Pericardium fibroblast (primary cell): ENCODE measurements at places on chromosomes 1 and 21. TPM values are rescaled to one million over a fixed set of nuclear protein-coding genes. Genes with fewer than 3 reads are reported as not detected.

The LHX8 gene
- total RNA-seq: not detected in 2 replicates

The GUCA2A gene
- total RNA-seq: not detected in 2 replicates

The CNR2 gene
- total RNA-seq: not detected in 2 replicates

The ESRRG gene
- under 0.01 and 0.12 TPM in 2 replicates for total RNA-seq

The WNT9A gene
- 0.47 and 1.5 TPM in 2 replicates for total RNA-seq

The BCL2L15 gene
- under 0.01 TPM in 1 of 2 replicates, not detected in the other for total RNA-seq

The MNDA gene
- total RNA-seq: not detected in 2 replicates

The ZNF670 gene
- 2.3 and 2.7 TPM in 2 replicates for total RNA-seq

The RIPK4 gene
- under 0.01 TPM in 1 of 2 replicates, not detected in the other for total RNA-seq
